ENCODE measurements at places on chromosomes 4 and X.

GRCh38 chr4:139553751-139554641 lies 2.0 kb downstream of the SETD7 start:
- DNase-seq = no peak

GRCh38 chrX:24658421-24658820 lies 11.3 kb upstream of the PCYT1B start:
- no peak for DNase-seq

DNA sequence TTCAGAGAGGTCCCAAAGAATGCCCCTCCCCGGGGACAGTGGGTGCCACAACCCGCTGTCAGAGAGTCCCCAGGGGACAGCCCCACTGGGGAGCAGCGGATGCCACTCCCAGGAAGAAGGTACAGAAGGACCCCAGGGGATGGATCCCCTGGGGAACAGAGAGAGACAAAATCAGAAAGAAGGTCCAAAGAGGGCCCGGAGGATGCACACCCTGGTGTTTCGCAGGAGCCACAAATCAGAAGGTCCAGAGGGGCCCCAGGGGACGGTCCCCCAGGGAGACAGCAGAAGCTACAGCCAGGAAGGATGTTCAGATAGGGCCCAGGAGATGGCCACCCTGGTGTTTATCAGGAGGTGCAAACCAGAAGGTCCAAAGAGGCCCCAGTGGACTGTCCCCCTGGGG lies 1.4 kb downstream of the TEX13D start:
- DNase-seq = no peak

GRCh38 chrX:118360429-118361125 lies 14.7 kb downstream of the WDR44 start:
- DNase-seq = no peak

DNA sequence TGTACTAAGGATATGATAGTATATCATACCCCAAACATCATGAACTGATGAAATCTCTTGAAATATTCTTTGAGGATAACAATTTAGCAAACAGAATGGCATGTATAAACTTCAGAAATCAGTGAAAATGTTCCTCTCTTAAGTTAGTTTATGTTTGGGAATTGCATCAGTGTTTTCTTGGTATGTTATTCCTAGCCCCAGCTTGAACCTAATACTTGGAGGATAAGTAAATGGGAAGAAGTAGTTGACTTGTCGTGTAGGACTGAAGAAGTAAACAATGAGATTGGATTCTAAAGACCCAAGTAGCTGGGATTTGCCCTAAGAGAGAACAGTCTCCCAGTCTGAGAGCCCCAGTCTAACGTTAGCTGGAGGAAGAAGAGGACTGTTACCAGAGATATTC lies 355.7 kb downstream of the GALNTL6 start:
- DNase-seq = no peak

DNA sequence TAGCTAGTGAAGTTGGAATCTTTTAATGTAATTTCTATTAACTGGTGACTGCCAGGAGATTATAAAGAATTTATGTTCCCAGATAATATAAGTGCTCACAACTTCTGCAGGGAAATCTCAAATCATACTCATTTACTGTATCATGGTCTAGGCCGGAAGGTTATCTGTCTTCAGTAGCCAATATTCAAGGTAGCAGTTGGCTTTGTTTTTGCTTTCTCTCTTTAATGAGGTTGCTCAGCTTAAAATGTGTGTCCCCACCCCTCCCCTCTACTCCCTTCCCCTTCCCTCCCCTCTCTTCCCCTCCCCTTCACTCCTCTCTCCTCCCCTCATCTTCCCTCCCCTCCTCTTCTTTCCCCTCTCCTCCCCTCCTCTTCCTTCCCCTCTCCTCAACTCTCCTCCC lies 117.6 kb downstream of the HPGD start:
- no peak for DNase-seq

DNA sequence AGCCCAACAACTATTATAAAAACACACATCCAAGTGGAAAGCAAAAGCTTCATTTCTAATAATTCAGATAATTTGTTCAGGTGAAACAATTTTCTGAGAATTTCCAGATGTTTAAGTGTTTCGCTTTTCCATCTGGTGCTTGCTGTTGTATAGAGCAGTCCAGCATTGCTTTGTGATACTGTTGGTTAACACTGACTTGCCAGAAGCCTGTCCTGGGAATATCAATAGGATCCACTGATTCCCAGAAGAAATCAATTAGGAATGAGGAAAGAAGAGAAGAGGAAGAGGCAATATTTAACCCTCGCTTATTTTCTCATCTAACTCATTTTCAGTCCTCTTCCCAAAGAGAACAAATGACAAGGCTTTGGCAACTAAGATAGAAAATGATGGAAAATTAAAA lies 94.9 kb upstream of the DDIT4L start:
- DNase-seq = no peak

GRCh38 chr4:109435635-109436034 lies 2.0 kb downstream of the SEC24B start:
- DNase-seq = no peak

- DNase-seq = no peak
These were observed 405.4 kb upstream of the PRKX start for GRCh38 chrX:4118666-4119530.

GRCh38 chr4:169102026-169102425 lies 92.0 kb upstream of the CBR4 start:
- DNase-seq = no peak

- no peak for DNase-seq
These were observed 276.1 kb downstream of the NR3C2 start for GRCh38 chr4:148166132-148166591.

GRCh38 chr4:110953898-110954297 lies 331.0 kb upstream of the PITX2 start:
- no peak for DNase-seq

- no peak for DNase-seq
These were observed 73.7 kb downstream of the LEF1 start for GRCh38 chr4:108094923-108095482.

DNA sequence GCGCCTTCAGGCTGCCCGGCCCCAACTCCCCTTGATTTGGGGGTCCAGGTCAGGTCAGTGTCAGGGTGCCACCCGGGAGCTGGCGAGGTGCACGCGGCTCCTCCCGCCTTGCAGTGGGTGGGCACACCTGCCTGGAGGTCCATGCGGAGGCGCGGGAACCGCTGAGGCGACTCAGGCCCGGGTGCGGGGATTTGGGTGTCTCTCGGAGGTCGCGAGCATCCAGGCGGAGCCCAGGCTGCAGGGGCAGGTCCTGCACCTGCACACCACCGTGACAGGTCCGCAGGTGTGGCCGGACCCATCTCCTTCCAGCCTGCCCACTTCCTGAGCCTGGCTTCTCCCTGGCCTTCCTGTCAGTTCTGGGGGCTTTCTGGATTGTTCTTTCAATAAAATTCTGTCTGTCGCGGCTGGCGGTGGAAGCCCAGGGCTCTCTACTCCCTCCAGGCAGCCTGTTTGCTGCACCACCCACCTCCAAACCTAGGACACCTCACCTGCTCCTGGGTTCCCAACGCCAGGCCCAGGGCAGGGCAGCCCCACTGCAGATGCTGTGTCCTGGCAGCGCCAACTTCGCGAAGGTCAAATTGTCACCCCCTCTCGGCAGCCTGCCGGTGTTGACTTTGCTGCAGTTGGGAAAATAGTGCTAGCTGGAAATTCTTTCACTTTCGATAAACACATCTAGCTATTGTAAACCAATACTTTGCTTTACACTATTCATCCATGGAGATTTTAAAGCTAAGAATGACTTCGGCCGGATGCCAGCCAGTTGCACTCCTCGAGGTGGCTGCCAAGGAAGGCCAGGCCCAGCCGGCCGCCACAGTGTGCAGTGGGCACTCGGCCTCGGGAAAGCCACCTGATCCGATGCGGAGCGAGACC lies 35.9 kb downstream of the FGFRL1 start:
- DNase-seq = no peak

DNA sequence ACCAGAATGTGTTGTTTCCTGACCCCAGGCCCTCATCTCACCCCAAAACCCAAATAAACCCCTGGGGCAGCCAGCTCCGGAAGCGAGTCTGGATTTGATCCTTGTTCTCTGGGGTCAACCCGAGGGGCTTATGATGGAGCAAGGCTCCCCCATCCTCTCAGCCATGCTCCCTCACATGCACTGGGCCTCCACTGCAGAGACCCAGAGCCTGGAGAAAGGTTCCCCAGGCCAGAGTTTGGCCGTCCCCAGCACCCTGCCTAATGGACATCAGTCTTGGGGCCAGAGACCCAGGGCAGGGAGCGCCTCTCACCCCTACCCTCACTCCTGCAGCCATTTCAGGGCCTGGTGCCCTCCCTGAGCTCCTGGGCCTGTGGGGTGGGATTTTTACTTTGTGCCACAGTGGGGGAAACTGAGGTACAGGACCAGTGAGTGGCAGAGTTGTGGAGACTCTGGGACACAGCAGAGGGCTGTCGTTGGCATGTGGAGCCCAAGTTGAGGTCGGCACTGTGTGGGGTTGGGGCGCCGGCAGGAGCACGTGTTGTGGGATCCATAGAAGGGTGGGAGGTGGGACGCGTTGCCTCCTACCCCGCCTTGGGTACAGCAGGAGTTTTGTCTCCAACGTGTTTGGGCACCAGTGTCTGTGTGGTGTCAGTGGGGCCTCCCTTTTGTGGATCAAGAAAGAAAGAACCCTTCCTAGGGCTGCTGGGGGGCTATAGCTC lies 3.6 kb downstream of the FGFR3 start:
- DNase-seq = no peak

GRCh38 chrX:6384371-6384770 lies 150.5 kb downstream of the VCX3A start:
- no peak for DNase-seq

GRCh38 chr4:129146639-129147038 lies 50.7 kb downstream of the C4orf33 start:
- no peak for DNase-seq

- DNase-seq = no peak
These were observed 58.0 kb upstream of the KLF3 start for GRCh38 chr4:38605753-38606586.

DNA sequence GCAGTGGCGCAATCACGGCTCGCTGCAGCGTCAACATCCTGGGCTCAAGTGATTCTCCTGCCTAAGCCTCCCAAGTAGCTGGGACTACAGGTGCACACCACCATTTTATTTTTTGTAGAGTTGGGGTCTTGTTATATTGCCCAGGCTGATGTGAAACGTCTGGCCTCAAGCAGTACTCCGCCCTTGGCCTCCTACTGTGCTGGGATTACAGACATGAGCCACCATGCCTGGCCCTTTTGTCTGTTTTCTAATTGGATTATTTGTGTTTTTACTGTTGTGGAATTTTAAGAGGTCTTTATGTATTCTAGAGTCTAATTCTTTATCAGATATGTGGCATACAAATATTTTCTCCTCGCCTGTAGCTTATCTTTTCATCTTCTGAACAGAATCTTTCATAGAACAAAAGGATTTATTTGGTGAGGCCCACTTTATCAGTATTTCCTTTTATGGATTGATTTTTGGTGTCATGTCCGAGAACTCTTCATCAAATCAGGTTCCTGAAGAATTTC lies 18.9 kb downstream of the PLS3 start:
- no peak for DNase-seq

GRCh38 chr4:7486101-7486500 lies 51.4 kb upstream of the PSAPL1 start:
- DNase-seq = no peak

DNA sequence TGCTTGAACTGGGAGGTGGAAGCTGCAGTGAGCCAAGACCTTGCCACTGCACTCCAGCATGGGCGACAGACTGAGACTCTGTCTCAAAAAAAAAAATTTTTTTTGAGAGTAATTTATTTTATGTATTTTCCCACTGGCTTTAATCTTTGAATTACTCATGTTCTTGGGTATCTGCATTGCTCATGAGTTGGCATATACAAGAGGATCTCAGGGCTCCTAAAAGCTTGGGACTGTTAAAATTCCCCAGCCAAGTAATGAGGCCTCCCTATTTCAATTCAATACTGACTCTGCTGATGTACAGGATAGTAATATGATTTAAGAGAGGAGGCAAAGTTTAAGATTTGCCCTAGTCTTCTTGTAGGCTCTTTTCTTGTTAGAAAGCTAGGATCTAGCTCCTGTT lies 6.2 kb downstream of the IL21 start:
- DNase-seq = no peak

DNA sequence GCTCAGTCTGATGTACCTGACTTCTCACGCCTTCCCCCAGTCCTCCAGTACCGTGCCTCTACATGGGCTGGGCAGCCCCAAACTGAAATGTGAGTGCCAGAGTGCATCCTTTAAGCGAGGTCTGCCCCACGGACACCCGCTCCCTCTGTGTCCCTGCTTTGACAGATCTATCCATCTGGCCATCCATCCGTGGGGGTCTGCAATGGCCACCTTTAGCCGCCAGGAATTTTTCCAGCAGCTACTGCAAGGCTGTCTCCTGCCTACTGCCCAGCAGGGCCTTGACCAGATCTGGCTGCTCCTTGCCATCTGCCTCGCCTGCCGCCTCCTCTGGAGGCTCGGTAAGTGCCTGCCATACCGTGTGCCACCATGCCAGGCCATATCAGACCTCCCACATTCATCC lies 827 bp downstream of the PORCN start:
- DNase-seq = no peak

GRCh38 chrX:80229626-80230025 lies 190.6 kb upstream of the TENT5D start:
- DNase-seq = no peak

GRCh38 chr4:93469560-93469959 lies 359.0 kb upstream of the ATOH1 start:
- no peak for DNase-seq

GRCh38 chr4:135382280-135382959 lies 1180.8 kb upstream of the PABPC4L start:
- no peak for DNase-seq

- DNase-seq = no peak
These were observed 181.1 kb upstream of the WDFY3 start for GRCh38 chr4:85147481-85148076.

DNA sequence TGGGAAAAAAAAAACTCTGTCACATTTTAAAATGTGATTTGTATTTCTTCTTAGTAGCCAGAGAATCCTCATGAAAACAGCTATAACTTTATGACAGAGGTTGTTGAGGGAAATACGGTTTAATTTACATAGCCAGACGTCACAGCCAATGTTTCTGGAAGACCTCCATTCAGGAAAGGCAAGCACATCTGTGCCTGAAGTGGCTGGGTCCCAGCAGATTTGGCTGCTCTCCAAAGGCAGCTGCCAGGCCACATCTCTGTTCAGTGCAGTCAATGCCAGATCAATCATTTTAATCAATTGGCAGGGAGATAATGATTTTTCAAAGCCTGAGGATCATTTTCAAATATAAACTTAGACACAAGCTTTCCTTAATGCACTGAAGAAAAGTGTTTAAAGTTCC lies 86.5 kb upstream of the ZIC3 start:
- DNase-seq = no peak

- DNase-seq = no peak
These were observed 18.0 kb downstream of the RUFY3 start for GRCh38 chr4:70739496-70740337.

GRCh38 chr4:87365348-87365747 lies 25.6 kb downstream of the HSD17B11 start:
- no peak for DNase-seq

GRCh38 chr4:185304944-185305690 lies 90.6 kb downstream of the LRP2BP start:
- DNase-seq = no peak

- DNase-seq = no peak
These were observed 54.1 kb downstream of the GRK4 start for GRCh38 chr4:3017504-3017903.

GRCh38 chrX:150459196-150459595 lies 96.1 kb downstream of the MAMLD1 start:
- DNase-seq = no peak
